ENCODE measurements at places on chromosomes 5 and 9.

- DNase-seq, result no peak
These were observed 699.2 kb downstream of the IRX1 start for GRCh38 chr5:4294878-4295277.

- no peak for DNase-seq
These were observed 31.4 kb upstream of the ANKH start for GRCh38 chr5:14902826-14903560.

DNA sequence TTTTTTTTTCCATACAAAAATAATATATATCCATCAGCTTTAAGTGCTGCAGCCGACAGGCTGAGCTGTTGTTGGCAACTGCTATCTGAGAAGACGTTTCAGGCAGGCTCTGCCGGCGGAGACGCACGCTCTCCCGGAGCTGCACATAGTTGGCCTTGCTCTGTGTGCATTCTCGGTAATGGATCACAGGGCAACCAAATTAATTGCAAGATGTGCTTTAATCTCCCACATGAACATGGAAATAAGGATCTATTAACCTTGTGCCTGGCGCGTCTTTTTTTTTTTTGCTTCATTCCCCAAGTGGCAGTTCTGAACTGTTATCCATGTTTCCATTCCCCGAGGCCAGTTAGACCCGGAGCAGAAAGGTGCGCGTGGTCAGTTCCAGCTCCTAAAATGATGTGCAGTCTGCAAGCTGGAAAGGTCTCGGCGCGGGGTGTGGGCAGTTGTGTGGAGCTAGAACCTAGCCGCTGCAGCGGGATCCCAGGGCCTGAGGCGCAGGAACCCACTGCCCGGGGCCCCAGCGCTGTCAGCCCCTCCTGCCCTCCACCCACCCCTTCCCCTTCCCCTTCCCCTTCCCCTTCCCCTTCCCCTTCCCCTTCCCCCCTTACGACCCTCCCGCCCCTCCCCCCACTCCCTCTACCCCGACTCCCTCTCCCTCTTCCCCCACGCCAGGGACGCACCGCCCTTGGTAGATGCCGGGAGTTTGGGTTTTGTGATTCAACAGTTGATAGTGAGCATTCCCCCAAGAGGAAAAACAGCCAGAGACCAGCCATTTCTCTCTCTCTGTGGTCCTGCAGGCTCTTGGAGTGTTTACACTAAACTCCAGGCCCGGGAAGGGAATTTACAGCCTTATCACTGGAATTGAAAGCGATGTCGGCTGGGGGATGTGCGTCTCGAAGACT, 137.8 kb downstream of the CEP120 start:
- DNase-seq, result no peak

DNA sequence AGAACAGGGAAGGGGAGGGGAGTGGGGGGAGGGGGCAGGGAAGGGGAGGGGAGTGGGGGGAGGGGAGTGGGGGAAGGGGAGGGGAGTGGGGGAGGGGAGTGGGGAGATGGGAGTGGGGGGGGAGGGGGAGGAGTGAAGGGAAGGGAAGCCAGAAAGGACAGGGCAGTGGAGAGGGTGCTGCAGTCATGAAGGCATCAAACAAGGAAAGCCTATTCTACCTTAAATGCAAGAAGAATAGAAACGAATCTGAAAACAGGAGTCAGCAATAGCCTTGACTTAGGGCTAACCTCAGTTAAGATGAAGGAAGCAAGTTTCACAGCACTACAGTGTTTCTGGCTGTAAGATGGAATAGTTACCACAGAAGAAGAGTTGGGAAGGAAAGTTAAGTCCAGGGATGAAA, 59.5 kb downstream of the CAMSAP1 start:
- DNase-seq, result no peak

GRCh38 chr5:81630684-81631083, 120.2 kb downstream of the SSBP2 start:
- DNase-seq, result no peak

GRCh38 chr5:159650803-159651202, 265.5 kb upstream of the ADRA1B start:
- DNase-seq, result no peak

GRCh38 chr5:102666164-102666946, 88.8 kb upstream of the PAM start:
- no peak for DNase-seq

- DNase-seq, result no peak
These were observed 1495.6 kb upstream of the CDH6 start for GRCh38 chr5:29697785-29698414.

All from Caki2 (cell line).